ENCODE measurements at places on chromosomes 3 and 15.

- DNase-seq: no peak
Measured at GRCh38 chr3:5489536-5489935, 302.0 kb downstream of the EDEM1 start.

- DNase-seq: no peak
Measured at GRCh38 chr15:44883199-44883877, 73.1 kb upstream of the TERB2 start.

- DNase-seq: no peak
Measured at GRCh38 chr15:51030649-51031316, 63.9 kb downstream of the TNFAIP8L3 start.

- no peak for DNase-seq
Measured at GRCh38 chr15:67820122-67820991, 5.0 kb upstream of the SKOR1 start.

DNA sequence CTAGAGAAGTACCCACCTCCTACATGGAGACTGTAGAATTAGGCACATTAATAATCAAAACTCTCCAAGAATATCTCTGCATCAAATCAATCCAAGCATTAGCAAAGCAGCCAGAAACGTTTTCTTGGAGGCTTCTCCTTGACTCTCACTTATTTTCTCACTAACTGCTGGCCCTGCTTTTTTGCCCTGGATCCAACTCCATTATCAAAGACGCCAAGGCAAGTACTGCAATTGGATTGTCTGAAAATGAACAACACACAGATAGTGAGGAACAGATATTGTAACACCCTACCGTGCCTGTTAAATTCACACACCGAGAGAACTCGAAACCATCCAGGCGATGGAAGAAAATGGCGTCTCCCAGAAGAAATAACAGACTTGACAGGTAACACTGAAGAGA is 256.2 kb upstream of the MDFIC2 start:
- DNase-seq: no peak

GRCh38 chr3:57948080-57948671 is 60.0 kb upstream of the FLNB start:
- DNase-seq: no peak

- no peak for DNase-seq
Measured at GRCh38 chr15:74786551-74787165, 4.8 kb downstream of the CSK start.

- DNase-seq: no peak
Measured at GRCh38 chr3:168476360-168476980, 380.7 kb upstream of the GOLIM4 start.

GRCh38 chr3:142999881-143000280 is 1.5 kb upstream of the U2SURP start:
- DNase-seq: no peak

GRCh38 chr15:74608786-74609185 is 6.8 kb upstream of the CLK3 start:
- DNase-seq: no peak

- DNase-seq: no peak
Measured at GRCh38 chr15:63493436-63493835, 11.0 kb upstream of the USP3 start.

DNA sequence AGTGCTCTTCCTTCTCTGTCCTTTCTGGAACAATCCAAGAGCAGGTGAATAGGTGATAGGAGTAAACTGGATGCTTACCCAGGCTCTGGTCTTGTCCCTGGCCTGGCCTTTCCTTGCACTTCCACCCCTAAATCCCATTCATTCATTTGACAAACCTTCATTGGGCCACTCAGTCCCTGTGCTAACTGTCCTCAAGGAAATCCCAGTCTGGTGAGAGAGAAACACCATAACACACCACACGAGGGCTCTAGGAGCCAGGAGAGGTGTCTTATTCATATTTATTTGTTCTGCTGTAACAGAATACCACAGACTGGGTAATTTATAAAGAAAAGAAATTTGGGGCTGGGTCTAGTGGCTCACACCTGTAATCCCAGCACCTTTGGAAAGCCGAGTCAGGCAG is 22.8 kb downstream of the EFCC1 start:
- no peak for DNase-seq

DNA sequence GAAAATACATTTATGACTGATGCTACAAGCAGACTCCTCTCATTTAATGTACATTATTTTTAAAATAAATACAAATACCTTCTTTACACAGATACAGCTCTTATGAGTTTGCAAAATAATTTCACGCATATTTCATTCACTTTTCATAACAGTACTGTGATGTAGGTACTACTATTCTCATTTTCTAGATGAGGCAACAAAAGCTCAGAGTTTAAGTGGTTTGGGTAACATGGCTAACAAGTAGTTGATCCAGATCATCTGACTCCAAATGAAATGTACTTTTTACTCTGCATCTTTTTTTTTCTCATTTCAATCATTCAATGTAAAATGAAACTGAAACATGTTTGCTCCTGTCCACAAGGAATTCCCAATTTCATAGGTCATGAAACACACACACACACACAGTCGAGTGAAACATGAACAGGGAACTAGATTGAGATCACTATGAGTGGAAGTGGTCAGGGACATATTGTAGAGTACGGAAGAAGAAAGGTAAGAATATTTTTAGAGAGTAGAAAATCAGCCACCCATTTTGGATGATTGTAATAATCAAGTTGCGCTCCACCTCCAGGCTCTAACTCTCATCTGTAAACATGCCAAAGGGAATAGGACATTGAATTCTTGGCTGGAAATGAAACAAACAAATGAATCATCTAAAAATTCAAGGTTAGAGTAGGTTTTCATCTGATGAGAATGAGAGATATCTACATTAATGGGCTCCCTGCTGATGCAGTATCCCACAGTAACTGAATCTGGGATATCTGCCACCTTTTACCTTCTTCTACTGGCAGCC is 92.4 kb downstream of the CLDN1 start:
- no peak for DNase-seq

DNA sequence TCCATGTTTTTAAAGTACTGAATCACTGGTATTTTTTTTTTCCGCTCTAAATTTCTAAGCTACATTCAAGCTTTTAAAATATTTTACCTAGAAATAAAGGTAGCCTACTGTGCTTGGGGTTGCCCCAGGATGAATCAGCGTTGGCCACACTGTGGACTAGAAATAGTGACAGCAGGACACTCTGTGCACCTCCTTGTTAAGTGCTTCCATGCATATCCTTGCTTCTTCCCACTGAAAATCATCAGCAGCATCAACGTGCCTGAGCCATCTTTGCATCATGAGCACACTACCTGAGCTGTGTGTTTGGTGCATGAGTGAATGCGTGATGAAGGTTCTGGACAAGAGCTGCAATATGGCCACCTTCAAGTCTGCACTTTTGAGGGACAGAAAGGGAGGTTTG is 142.0 kb upstream of the SLC2A2 start:
- DNase-seq: no peak

Measured in NCI-H187 (cell line).